ENCODE measurements at places on chromosomes 5 and 9. TPM values are rescaled to one million over a fixed set of nuclear protein-coding genes. Genes with fewer than 3 reads are reported as not detected.

The SPATA31C1 gene
- total RNA-seq = 0.21 TPM

The CDH10 gene
- not detected for total RNA-seq

The SV2C gene
- total RNA-seq = 3.7 TPM

The LHX3 gene
- not detected for total RNA-seq

The NMUR2 gene
- not detected for total RNA-seq

The ZFP2 gene
- 0.26 TPM for total RNA-seq

The C9orf153 gene
- not detected for total RNA-seq

The ITGA2 gene
- 1.3 TPM for total RNA-seq

The OLFM1 gene
- 73.9 TPM for total RNA-seq

The DRD1 gene
- 0.82 TPM for total RNA-seq

The RPL12 gene
- total RNA-seq = 1,276 TPM

The TNC gene
- 82.9 TPM for total RNA-seq

The RELL2 gene
- total RNA-seq = 0.35 TPM

- no peak for DNase-seq
These were observed 37.3 kb downstream of the CFAP77 start for GRCh38 chr9:132447346-132447745.

- no peak for DNase-seq
These were observed 149.3 kb downstream of the MELK start for GRCh38 chr9:36721846-36722588.

DNA sequence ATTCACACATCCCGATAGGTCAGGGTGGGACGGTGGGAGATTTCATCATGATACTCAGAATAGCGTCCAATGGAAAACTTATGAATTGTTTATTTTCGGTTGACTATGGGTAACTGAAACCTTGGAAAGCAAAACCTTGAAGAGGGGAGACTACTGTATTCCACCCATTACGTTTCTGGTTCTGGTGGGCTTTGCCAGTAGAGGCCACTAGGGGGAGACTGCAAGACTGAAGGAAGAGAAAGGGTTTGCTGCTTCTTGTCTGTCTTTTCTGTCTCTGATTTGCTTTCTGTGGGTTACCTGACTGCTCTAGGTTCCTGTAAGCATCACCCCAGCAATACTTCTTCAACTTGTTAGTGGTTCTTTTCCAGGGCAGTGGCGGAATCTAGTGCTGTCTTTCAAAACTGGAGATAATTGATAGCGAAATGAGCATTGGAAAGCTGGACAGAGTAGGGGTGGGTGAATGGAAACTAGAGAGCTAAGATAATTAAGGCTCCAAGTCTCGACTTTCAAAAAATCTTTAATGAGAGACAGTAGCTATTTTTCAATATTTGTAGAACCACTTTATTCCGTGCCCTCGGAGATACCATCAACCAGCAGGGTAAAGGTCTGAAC, 27.0 kb downstream of the GRIN3A start:
- DNase-seq = no peak

DNA sequence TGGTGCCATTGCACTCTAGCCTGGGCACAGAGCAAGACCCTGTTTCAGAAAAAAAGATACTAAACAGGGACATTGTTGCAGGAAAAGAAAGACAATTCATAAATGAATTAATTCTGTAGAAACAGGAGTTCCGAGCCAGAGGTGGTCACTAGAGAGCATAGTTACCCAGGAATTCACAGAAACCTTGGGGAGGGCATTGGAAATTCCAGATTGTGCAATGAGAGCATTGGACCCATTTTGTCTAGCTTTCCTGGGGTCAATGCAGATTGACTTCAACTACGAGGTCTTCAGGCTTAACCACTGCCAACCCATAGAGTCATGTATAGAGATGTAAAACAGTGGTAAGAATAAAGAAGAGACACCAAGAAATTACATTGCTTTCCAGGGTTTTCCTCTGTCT, 63.1 kb downstream of the ABHD17B start:
- DNase-seq = no peak

DNA sequence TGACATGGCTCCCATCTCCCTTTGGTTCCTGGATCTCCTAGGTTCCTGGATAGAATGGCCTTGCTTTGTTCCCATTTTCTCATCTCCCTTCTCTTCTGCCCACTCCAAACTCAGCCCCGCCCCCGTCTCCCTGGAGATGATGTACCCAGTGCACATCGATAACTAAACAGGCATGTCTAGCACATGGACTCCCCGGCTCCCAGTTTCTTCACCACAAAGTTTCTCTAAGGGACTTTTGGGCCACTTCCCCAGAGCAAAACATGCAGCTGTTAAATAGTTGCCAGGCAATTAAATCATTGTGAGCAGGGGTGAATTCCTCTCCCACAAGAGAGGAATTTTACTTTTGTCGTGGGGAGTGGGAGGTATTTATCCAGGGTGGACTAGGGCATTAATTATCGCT, 259.0 kb downstream of the GADD45G start:
- DNase-seq = no peak

GRCh38 chr9:100515578-100516494, 42.9 kb downstream of the TMEFF1 start:
- DNase-seq = no peak

DNA sequence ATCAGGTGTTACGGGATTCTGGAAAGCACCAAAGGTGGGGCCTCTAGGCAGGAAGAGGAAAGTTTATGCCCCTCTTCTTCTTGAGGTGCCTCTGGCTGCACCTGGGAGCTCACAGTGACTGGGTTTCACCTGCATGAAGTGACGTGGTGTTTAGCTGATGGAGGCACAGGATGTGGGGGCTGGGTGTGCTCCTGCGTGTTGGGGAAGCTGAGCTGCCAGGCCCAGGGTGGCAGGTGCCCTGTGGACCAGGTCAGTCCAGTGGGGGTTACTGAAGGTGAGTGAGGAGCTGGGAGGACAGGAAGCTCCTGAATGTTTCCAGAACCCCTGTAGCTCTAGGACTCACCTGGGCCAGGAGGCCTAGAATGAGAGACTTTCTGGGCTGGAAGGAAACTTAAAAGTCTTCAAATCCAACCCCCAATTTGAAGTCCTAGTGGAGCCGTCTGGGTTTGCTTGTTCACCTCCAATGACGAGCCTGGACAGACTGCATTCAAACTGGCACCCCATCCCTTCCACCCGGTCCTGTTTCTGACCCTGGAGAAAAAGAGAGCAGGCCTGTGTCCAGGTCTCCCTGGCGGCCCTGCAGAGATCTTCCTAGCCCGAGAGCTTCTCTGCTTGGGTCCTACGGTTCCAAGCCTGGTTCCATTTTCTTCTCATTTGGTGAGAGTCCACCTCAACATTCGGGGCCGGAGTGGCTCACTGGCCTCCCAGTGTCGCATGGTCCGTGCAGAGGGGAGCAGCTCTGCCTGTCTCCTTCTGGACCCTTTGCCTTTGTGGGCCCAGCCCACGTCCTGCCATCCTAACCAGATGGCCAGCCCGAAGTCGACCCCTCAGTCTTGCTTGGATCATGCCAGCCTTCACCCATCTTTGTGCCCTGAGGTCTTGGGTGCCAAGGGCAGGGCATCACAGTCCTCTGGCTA, 22.3 kb downstream of the TRAF1 start:
- no peak for DNase-seq

GRCh38 chr9:26870292-26870691, 22.3 kb downstream of the CAAP1 start:
- DNase-seq = no peak

DNA sequence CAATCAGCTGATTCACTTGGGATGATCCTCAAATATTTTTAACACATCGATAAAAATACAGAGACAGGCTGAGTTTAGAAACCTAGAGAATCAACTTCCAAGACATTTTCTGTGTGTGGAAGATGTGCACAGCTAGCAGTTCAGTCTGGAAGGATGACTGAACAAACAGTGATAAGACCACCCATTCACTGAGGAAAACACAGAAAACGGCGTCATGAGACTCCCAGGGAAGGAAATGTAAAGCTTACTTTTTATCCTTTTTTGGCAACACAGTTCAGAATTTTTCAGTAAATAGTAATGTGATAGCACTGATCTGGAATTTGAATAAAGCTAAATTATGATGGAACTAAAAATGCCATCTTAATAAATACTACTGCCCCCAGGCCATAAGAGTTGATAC, 277.6 kb downstream of the SEMA5A start:
- DNase-seq = no peak

DNA sequence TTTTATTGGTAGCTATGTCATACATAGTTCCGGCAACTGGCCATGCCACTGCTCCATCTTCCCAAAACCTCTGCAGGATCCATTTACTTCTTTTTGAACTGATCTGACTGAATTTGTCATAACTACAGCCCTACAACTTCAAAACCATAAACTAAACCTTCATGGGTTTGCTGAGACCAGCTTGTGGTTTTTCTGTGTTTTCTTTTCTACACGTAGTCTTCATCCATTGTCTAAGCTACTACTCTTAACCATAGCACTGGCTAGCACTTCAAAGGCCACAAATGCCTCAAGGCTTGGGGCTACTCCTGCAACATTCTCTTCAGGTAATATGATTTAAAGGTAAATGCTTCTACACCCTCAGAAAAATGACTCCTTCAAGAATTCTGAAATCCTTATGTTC, 9.0 kb upstream of the KIF2A start:
- no peak for DNase-seq

GRCh38 chr9:110623462-110624025, 44.0 kb upstream of the SVEP1 start:
- DNase-seq = no peak

DNA sequence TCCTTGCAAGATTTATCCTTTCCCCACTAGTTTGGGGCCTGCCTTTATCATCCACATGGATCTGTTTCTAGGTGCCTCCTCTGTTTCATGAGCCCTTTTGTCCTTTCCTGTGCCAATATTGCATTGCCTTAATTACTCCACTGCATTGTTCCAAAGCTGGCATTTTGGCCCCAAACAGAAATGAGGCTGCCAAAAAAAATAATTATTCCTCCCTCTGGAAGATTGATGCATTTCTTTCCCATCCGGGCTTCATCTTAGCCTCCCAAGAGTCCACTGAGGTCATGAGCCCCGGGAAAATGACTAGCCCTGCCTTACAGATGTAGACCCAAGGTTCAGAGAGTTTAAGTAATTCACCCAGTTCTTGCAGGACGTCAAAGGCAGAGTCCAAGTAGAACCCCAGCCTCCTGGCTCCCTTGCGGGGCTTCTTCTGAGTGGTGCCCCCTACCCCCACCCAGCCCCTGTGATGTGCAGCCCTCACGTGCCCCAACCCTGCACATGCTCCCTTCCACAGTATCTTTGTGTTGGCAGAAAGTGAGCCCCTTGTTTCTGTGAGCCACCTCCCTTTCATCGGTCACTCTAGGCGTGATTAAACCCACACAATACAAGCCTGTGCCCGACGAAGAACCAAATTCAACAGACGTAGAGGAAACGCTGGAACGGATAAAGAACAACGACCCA, 62.1 kb downstream of the TMOD1 start:
- peak; percentile 25 for DNase-seq

GRCh38 chr5:106412606-106413005, 1258.1 kb downstream of the EFNA5 start:
- no peak for DNase-seq

DNA sequence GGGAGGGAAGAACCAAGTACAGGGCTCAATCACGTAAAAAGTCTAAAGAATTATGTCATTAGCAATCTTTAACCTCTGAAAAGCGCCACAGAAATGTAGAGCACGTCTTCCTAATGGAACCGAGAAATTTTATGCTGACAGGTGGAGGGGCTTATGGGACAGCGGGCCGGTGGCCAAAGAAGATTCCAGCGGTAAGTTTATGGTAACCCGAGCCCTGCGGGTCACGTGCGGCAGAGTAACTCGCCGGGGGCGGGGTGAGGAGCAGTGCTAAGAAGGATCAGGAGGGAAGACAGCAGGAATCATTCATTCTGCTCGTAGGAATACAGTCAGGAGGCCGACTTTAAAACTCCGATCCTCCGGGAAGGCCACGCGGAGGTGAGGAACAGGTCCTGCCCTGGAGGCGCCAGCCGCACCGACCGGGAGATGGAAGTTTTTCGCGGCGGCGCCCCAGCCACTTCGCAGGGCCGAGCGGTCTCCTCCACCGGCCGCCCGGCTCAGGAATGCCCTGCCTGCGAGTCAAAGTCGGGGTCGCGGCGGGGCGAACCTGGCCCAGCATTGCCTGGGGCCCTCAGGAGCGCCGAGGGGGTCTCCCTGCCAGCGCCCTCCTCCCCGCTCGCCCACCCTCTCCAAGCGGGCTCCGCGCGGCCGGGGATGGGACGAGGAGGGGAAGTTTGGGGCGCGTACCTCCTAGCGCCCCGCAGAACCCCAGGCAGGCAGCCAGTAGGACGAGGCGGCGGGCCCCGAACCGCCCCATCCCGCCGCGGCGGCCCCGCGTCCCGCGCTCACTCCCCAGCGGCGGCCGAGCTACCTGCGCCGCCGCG, 101.8 kb downstream of the ESM1 start:
- DNase-seq = peak; percentile 64

GRCh38 chr9:123715258-123715657, 214.7 kb downstream of the DENND1A start:
- no peak for DNase-seq

DNA sequence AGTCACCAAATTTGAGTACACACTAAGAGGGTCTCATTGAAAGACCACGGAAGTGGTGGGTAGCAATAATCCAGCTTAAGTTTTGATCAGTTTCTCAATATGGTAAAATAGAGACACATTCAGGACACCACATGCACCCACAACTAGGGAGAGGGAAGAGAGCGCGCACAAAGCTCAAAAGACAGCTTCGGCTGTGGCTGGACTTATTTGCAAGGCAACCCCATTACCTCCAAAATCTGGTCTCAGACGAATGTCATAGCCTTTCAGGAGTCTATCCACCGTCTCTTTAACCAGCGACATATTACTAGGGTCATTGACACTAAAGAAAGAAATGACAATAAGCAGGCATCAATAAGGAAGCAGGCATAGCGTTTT, 443 bp downstream of the GABRB2 start:
- no peak for DNase-seq

GRCh38 chr9:23638011-23638410, 188.0 kb downstream of the ELAVL2 start:
- DNase-seq = no peak

DNA sequence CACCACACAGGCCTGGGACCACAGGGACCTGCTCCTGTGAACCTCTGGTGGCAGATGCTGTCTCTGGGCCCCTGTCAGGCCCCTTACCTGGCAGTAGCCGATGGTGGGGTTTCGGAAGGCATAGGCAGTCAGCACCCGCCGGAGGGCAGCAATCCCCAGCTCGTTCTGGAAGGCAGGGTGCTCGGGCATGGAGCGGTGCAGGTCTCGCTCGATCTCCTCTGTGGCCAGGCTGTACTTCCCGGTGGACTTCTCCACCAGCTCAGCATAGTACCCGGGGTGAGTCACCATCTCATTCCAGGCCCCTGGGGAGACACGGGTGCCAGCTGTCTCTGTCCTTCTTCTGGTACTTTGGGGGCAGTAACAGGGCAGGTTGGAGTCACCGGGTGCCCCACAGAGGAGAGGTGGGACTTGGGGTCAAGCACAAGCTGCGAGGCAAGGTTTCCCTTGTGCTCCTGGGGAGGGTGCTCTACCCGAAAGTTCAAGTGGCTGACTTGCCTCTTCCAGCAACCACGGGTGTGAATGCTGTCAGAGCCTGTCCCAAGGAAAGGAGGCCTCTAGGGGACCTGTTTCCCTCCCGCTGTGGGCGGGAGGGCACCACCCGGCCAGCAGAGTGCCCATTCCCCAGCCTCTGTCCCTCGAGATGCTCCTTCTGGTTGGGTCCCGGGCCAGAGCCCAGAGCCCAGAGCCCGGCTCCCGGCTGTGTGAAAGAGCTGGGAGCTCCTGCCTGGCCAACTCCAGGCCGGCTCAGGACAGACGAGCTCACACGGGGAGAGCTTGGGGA, 19.8 kb upstream of the MRNIP start:
- no peak for DNase-seq

GRCh38 chr5:137172258-137172657, 326.9 kb downstream of the SPOCK1 start:
- no peak for DNase-seq

GRCh38 chr9:114522286-114522685, 17.0 kb upstream of the WHRN start:
- no peak for DNase-seq
